Activated naive CD4-positive, alpha-beta T cell treated with anti-CD3 and anti-CD28 coated beads, Interleukin-2, amount 10 ng/mL, durations not matched to agents 5 hours and 36 hours (primary cell): ENCODE measurements at places on chromosomes 3 and 15. TPM values are rescaled to one million over a fixed set of nuclear protein-coding genes. Genes with fewer than 3 reads are reported as not detected.

ZNF80 gene
- 0.15 TPM for total RNA-seq

CLEC3B gene
- total RNA-seq, result 0.41 TPM

LDHAL6B gene
- total RNA-seq, result not detected

ROPN1B gene
- not detected for total RNA-seq

C3orf70 gene
- total RNA-seq, result 0.05 TPM

RGMA gene
- 0.58 TPM for total RNA-seq

SH2D7 gene
- not detected for total RNA-seq

CRELD1 gene
- 15.2 TPM for total RNA-seq

CIB2 gene
- 0.71 TPM for total RNA-seq

CLRN1 gene
- not detected for total RNA-seq
